ENCODE measurements at places on chromosomes 3 and 15.

- no peak overlapping the region for H3K27ac ChIP-seq
- DNase-seq: peak; percentile 34
- no peak overlapping the region for H3K4me3 ChIP-seq
- no peaks in the 10 kb centered on the region for H3K4me1 ChIP-seq
- H3K27me3 ChIP-seq: no peaks in the 10 kb centered on the region
These were observed 23.4 kb upstream of the GALNT15 start for GRCh38 chr3:16151109-16151508.

DNA sequence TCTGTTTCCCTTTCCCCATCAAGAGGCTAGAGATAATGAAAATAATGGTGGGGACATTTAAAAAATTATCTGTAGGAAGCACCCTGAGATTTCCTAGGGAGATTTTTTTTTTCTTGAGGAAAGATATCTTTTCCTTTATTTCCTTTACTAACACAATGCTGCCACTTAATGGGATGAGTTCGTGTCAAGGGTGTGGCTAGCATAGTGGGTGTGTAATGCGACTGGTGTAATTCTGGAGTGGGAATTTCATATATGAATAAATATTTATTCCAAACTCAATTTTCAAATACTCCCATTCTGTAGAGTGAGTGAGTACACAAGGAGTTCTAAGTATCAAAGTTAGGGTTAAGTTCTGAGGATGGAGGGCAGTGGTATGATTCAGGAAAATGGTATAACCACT lies 66.1 kb upstream of the GALNT15 start:
- DNase-seq: no peak
- no peaks in the 10 kb centered on the region for H3K27me3 ChIP-seq
- H3K4me3 ChIP-seq: no peak overlapping the region
- no peaks in the 10 kb centered on the region for H3K36me3 ChIP-seq
- no peaks in the 10 kb centered on the region for H3K4me1 ChIP-seq

DNA sequence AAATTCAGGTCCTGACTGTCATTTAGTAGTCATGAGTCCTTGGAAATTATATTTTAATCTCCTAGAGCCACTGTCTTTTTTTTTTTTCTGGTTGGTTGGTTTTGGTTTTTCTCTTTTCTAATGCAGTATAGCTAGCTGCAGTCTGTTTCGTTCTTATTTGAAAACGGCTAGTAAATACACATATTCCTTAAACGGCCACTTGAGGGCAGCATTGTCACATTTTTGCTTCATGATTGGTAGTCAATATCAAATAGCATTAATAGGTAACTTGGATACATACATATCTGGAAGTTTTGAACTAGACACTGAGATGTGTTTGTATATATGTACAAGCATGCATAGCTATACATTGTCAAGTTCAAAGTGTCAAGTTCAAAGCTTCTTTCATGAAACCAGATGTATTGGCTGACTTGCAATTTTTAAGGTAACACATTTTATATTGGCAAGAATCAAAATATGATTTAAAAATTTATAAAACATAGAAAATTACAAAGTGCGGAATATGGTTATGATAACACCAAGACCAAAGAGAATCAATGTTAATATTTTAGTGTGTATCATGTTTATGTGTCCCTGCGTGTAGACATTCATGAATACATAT lies 22.5 kb downstream of the GABRA5 start:
- peak; percentile 71 for DNase-seq
- no peak overlapping the region for H3K27ac ChIP-seq
- no peaks in the 10 kb centered on the region for H3K4me1 ChIP-seq

GRCh38 chr15:71662306-71662705 lies 148.0 kb upstream of the NR2E3 start:
- H3K36me3 ChIP-seq: no peaks in the 10 kb centered on the region
- no peak for DNase-seq
- no peaks in the 10 kb centered on the region for H3K4me1 ChIP-seq
- no peak overlapping the region for H3K27ac ChIP-seq

Data from MM.1S (cell line).